ENCODE measurements at places on chromosomes 12 and 14.

- no peak for DNase-seq
These were observed 103.9 kb downstream of the PDE3A start for GRCh38 chr12:20472102-20472782.

DNA sequence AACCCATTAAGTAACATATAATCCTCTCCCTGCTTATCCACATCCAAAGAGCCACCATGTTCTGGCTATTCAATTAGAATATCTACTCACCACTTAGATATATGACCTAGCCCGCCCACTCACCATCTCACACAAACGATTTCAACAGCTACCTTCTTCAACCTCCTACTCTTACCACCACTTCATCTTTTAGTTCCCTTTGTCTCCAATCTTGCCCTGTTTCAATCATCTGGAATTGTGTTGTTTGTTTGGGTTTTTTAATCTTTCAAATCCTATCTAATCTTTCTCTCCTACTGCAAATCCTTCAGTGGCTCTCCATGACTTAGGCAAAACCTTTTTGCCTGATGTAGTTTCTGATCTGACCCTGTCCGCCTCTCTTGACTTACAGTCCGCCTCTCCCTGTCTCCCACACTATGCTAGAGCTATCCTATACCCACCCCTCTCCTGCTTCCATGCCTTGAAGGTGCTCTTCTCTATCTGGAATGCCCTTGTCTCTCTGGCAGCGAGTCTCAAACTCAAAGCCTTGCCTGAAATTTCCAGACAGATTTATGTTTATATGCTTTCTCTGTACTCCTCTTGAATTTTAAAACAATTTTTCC lies 161.0 kb upstream of the CRY1 start:
- no peak for DNase-seq

DNA sequence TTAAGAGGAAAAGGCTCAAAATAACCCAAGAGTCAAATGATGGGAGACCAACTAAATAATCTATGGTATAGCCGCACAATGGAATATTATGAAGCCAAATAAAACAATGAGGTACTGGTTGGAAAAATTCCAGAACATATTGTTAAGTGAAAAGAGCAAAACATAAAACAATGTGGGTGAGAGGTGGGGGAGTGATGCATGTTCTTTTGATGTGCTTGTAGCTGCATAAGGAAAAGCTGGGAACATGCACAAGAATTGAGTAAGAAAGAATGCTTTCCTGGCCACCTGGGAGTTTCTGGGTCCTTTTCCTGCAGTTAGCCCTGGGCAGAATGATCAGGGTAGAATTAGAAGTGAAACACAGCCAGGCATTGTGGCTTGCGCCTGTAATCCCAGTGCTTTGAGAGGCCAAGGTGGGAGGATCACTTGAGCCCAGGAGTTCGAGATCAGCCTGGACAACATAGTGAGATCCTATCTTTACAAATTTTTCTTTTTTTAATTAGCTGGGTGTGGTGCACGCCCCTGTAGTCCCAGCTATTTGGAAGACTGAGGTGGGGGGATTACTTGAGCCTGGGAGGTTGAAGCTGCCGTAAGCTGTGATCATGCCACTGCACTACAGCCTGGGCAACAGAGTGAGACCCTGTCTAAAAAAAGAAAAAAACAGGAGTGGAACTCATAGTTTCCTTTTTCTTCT lies 7.9 kb downstream of the ABCB9 start:
- DNase-seq, result no peak

GRCh38 chr14:59187802-59188460 lies 536 bp upstream of the DAAM1 start:
- DNase-seq, result peak; percentile 11

- no peak for DNase-seq
These were observed 43.8 kb upstream of the PSMA6 start for GRCh38 chr14:35248476-35248788.

DNA sequence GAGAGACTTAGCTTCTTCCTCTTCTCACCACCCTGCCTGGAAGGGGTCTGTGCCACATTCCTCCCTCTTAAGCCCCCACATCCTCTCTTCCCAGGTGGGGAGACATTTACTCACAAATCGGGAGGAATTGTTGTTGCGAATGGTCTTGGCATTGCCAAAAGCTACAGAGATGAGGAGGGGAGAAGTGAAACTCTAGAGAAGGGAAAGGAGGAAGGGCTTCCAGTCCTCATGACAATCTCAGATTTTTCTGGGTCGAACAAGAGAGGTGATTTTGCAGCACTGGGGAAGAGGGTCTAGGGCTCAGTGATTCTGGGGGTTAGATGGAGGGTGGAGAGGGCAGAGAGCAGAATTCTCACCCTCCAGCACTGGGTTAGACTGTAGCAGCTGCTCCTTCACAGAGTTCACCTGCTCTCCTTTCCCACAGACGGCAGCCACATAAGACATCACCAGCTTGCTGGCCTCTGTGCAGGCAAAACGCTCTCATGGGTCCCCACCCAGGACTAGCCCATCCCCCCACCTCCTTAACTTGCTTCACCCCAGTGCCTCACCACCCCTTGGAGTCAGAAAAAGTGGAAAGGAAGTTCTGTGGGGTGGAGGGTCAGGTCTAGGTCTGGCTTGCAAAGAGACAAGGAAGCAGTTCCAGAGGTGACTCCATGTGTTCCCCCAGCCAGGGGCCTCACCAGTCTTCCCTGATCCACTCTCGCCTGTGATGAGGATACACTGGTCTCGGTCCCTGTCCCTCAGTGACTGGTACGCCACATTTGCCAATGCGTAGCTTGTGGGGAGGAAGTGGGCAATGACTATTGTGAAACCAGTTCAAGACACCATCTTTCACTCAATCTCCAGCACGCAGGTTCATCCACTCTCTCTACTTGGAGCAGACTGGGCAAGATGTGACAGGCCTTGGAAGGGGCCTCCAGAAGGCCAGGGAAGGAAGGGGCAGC lies 2.7 kb downstream of the MYO1A start:
- DNase-seq, result no peak

GRCh38 chr12:59298296-59298695 lies 297.5 kb upstream of the SLC16A7 start:
- no peak for DNase-seq

DNA sequence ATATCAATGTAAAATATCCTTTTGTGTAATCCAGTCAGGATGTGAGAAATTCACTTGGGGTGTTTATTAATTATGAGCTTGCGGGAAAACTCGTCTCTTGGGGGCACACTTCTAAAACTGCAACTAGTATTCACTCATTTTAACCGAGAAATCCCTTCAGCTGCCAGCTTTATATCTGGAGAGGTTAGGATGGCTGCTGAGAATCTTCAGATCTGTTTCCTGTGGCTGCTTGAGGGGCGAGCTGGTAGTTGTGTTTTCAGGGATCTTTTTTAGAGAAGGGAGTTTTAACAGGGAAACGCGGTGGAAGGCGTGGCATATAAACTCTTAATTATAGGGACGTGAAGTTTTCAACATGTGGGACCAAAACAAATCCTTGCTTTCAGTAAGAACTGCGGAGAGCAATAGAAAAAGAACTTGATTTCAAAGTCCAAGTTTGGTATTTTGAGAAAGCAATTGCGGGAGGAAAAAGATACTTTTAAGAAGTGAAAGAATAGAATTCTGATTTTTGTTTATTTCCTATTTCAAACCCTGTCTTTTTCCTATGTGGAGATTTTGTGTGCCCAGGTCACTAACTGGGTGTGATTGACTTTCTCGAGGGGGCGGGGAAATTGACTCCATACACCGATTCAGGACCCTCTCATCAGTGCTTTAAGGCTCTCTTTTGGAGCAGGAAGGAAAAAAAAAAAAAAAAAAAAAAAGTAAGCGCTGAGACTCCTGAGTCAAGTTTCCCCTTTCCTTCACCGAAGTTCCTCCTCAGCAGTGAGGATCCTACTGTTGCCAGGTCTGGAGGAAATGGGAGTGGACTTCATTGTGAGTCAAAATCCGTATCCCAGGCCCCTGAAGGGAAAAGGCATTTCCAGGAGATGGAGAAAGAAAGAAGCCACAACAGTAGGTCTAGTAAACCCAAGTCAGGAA lies 1.1 kb downstream of the PPFIBP1 start:
- no peak for DNase-seq

- DNase-seq, result no peak
These were observed 45.8 kb downstream of the SLCO1C1 start for GRCh38 chr12:20740972-20741371.

- DNase-seq, result no peak
These were observed 231.0 kb downstream of the ALG10B start for GRCh38 chr12:38547586-38547985.

- no peak for DNase-seq
These were observed 63.2 kb downstream of the ATP2B1 start for GRCh38 chr12:89645434-89645833.

GRCh38 chr14:68709007-68709406 lies 83.9 kb downstream of the ZFP36L1 start:
- no peak for DNase-seq

- DNase-seq, result no peak
These were observed 109.5 kb downstream of the SINHCAF start for GRCh38 chr12:31216479-31216878.

DNA sequence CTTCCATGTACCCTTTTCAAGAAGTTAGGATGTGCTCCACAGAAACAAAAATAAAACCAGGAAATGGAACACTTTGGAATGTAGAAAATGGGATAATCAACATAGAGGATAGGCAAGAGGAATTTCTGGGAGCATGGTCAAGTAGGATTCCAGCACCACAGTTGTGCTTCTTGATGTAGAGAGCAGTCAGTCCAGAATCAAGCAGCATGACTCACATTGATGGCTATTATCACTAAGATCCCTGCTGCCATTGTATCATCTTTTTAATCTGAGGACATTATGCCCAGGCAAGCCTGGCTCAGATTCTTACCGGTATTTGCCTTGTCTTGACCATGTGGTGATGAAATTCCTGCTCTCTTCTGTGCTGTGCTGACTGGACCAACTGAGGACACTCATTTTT lies 5.7 kb downstream of the ETFRF1 start:
- DNase-seq, result no peak

DNA sequence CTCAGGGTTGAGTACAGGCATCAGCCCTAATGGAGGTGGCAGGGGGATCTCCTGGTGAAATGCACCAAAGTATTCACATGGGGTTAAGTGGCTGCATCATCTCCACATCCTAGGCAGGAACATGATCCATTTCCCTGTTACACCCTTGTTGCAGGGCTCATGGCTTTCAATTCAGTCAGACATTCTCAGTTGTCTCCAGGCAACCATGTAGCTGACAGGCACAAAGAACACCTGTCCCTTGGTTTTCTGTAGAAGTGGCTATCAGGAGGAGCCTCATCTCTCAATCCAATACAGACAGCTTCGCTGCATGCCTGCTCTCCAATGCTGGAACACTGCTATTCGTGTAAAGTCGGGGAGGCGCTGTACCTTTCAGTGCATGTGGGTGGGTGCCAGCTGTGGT lies 299.0 kb upstream of the FOXG1 start:
- no peak for DNase-seq

DNA sequence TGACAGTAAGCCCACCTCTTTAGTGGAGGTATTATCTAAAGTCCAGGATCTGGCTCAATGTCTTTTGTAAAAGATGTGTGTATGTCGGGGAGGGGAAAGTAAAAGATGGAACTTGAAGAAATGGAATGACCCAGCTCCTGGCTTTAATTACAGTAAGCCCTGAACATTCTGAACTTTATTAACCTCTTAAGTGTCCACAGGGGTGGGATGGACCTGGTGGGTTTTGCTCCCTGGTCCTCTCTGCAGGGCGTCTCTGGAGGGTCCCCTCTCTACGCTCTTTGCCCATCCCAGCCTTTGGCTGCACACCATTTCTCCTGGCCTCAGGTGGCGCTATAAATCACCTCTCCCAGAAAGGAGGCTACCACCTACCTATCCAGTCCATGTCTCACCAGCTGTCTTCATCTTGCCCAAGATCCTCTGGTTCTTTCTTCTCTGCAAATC lies 3.7 kb upstream of the CISTR start:
- no peak for DNase-seq

DNA sequence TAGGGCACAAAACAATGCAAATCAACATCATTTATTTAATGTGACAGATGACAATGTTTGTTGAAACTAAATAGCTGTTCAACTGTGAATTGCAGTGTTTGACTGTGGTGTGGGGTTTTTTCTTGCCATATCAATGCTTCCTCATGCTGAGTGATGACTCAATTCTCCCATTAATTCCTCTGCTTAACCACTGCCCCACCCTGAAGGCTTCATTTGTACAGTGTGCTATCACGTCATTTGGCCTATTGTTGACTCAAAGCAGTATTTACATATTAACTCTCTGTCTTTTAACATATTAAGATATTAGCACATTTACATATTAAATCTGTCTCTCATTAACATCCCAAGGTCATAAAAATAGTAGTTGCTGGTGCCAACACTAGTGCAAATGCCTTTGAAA lies 164.8 kb upstream of the NRXN3 start:
- no peak for DNase-seq

DNA sequence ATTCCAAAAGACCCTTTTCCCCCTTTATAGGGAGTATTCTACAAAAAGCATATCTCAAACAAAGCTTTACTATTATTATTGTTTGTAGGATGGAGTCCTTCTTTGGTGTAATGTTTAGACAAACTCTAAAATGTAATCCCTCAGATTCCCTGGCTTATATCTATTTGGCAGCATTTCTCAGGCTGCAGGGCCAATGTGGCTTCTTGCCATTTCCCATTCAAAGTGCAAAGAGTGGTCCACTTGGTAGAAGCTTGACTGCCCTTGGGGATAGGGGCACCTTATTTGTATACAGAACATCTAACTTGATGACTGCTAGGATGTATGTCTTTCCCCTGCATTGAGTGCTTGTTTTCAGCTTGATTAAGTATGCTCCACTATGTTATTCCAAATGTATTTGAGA lies 242.7 kb downstream of the PRKD1 start:
- DNase-seq, result no peak

DNA sequence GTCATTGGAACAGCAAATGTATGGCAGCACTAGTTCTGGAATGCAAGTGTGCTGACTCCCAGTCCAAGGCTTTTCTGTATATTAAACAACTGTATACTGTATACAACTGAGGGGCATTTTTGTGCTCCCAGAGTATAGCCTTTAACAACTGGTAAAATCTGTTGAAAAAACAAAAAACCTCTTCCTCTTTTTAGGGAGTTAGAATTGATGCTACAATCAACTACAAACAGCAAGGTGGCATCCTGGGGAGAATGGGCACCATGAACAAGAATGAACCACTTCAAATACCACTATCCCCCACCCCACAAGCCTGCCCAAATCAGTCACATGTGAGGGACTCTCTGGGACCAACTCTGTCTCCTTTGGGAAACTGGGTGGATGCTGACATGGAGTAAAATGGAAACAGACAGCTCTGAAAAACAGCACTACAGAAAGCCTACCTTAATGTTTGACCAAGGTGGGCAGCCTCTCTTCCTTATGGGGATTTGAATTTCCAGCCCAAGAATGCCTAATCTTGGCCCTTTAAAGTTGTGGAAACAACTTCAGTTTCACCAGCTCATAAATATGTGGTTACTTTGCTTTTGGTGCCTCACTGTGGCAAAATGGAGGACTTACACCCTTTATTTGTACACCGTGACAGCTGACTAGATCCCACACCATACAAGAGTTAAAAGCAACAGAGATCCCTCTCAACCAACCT lies 7.5 kb downstream of the VTI1B start:
- peak; percentile 11 for DNase-seq

- no peak for DNase-seq
These were observed 143.6 kb downstream of the DUSP6 start for GRCh38 chr12:89208661-89209096.

Data from activated T-cell treated with anti-CD3 and anti-CD28 coated beads for 4 hours (primary cell).